ENCODE measurements at places on chromosomes 3 and 15.

DNA sequence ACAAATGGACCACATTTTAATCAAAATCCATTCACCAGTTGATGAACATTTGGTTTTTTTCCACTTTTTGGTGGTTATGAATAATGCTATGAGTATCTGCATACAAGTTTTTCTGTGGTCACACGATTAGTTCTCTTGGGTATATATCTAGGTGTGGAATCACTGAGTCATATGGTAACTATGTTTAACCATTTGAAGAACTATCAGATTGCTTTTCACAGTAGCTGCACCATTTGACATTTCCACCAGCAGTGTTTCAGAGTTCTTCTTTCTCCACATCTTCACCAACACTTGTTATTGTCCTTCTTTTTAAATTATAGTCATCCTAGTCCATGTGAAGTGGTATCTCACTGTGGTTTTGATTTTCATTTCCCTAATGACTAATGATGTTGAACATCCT lies 33.3 kb upstream of the ATG7 start:
- no peak for DNase-seq

- DNase-seq, result no peak
Measured at GRCh38 chr15:57432141-57432741, 55.9 kb downstream of the CGNL1 start.

- DNase-seq, result peak; percentile 75
Measured at GRCh38 chr15:41971089-41971894, 1.1 kb downstream of the EHD4 start.

- DNase-seq, result no peak
Measured at GRCh38 chr3:38049358-38050126, 10.5 kb downstream of the DLEC1 start.

DNA sequence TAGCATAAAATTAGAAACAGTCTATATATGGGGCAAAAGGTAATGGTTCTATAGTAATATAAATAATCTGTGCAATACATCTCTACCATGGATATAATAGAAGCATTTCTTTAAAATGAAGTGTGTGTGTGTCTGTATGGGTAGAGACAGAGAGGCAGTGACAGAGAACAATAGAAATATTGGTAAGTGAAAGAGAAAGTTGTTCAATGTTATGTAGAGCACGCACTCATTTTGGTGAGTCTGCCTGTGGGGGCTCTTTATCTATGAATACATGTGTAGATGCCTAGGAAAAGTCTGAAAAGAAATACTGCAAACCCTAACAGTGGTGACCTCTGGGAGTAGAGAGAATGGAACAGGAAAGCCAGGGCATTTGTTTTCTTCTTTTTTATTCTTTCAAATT lies 182.6 kb downstream of the STAC start:
- no peak for DNase-seq

DNA sequence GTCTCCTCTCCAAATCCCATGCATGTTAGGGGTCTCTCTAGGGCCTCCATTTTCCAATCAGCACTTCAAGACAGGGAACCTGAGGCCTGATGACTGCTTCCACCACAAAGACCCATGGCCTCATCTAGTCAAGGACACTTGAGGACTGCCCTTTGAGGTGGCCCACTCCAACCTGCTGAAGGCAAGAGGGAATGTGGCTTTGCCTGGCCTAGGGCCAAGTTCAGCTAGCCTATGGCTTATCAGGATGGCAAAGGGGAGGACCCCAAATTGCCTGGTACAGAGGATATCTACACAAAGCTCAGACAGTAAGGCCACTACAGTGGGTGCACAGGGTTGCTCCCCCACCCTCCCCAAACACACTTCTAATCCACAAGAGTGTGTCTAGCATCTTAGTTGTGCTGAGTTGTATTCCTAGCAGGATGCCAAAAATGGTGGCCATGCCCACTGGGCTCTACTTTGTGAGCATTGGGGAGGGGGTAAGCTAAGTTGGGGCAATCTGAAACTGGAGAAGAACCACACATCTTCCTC lies 10.0 kb upstream of the GRAMD2A start:
- no peak for DNase-seq

- DNase-seq, result no peak
Measured at GRCh38 chr15:80856400-80856799, 77.2 kb downstream of the CEMIP start.

Measured in Right ventricle myocardium superior (tissue), 1 donor.